ENCODE measurements at places on chromosomes 6 and 20. TPM values are rescaled to one million over a fixed set of nuclear protein-coding genes. Genes with fewer than 3 reads are reported as not detected.

The OR2H2 gene
- not detected for total RNA-seq

The OPN5 gene
- total RNA-seq: not detected

The RPRD1B gene
- total RNA-seq: 68.2 TPM

The SAMD10 gene
- total RNA-seq: 13.0 TPM

The TCF15 gene
- total RNA-seq: not detected

The REPS1 gene
- total RNA-seq: 43.3 TPM

The MEI4 gene
- not detected for total RNA-seq

- H3K27ac ChIP-seq: no peak overlapping the region
- no peaks in the 10 kb centered on the region for H3K27me3 ChIP-seq
- no peaks in the 10 kb centered on the region for H3K4me1 ChIP-seq
- DNase-seq: no peak
- no peak overlapping the region for H3K4me3 ChIP-seq
- H3K36me3 ChIP-seq: no peaks in the 10 kb centered on the region
Observed at GRCh38 chr6:12990162-12990561, 273.6 kb downstream of the PHACTR1 start.

DNA sequence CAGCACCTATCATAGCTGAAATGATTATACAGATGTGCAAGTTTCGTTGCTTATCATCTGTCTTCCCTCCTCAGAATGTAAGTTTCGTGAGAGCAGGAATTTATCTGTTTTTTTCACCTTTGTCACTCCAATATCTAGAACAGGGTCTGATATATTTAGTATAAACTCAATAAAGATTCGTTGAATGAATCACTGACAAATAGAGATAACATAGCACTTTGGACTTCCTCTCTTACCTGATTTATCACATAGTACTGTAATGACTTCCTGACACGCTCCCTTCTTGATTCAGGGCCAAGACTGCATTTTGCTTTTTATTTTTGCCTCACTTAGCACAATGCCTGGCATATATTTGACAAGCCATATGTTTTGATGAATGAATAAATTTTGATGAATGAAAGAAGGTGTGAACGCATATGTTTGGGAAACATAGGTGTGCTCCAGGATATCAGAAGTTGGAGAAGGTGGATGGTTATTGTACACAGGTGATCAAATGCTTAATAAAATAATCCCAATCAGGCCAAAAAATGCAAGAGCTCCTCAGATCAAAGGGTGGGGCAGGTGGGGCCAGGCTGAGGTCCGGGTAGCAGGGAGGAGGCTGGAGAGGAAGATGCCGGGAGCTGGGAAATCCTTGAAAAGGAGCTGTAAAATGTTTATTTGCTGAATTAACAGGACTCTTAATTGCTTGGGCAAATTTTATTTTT, 33.0 kb downstream of the PIM1 start:
- H3K27me3 ChIP-seq: no peaks in the 10 kb centered on the region
- H3K4me1 ChIP-seq: no peaks in the 10 kb centered on the region
- no peaks in the 10 kb centered on the region for H3K36me3 ChIP-seq

DNA sequence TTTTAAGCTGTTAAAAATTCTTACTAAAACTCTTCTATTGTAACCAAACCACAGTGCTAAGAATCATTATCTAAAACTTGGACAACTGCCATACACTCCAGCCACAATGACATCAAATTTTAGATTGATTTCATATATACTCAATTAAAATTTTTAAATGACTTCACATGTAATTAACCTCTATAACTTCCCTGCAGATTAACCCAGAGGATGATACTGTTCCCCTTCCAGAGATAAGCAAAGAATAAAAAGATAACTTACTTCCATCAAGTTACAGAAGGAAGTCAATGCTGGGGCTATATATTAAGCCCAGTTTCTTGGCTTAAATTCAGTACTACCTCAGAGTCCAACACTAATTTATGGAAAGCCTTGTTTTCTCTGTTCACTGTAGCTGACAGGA, 71.3 kb downstream of the ARHGAP18 start:
- no peaks in the 10 kb centered on the region for H3K27me3 ChIP-seq
- no peaks in the 10 kb centered on the region for H3K4me1 ChIP-seq
- H3K27ac ChIP-seq: no peak overlapping the region
- H3K4me3 ChIP-seq: no peak overlapping the region
- DNase-seq: no peak
- no peaks in the 10 kb centered on the region for H3K36me3 ChIP-seq

GRCh38 chr6:127302728-127303660, 36.3 kb downstream of the RNF146 start:
- peaks cover 9% of the 10 kb centered on the region for H3K36me3 ChIP-seq
- no peaks in the 10 kb centered on the region for H3K27me3 ChIP-seq
- peak overlapping the region; percentile 53 for H3K27ac ChIP-seq
- DNase-seq: peak; percentile 92
- H3K4me3 ChIP-seq: no peak overlapping the region

DNA sequence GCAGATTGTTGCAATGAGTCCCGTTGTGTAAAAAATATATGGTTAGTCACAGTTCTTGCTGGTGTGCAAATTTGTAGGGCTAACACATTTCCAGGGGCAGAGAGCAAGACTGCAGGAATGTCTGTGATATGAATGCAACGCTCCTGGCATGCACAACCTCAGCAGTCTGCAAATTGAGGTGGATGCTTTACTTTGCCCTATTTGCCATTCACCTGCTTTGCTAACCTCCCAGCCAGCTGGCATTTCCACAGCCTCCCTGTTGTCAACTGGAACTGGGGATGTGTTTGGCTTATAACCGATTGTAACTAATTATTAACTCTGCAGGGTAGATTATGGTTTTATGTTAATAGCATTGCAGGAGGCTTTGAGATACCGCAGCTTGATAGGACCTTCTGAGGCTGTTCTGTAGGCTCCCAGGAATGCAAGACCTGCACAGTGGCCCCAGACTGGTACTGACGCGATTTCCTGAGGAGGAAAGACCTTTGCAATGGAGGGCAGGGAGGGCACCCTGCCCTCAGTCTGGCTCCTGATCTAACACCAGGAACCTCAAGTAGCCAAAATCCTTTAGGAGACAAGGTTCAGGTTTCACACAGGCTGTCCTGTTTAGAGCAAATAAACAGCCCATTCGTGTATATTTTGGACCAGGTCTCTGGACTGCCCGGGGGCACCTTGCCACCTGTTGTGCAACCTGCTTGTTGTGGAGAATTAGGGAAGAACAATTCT, 53.4 kb downstream of the EDN1 start:
- H3K27ac ChIP-seq: no peak overlapping the region
- no peaks in the 10 kb centered on the region for H3K27me3 ChIP-seq
- no peaks in the 10 kb centered on the region for H3K36me3 ChIP-seq
- H3K4me1 ChIP-seq: peaks cover 7% of the 10 kb centered on the region
- H3K4me3 ChIP-seq: no peak overlapping the region

GRCh38 chr20:24296477-24297261, 172.8 kb upstream of the SYNDIG1 start:
- H3K4me1 ChIP-seq: peaks cover 16% of the 10 kb centered on the region
- no peak overlapping the region for H3K4me3 ChIP-seq
- H3K36me3 ChIP-seq: no peaks in the 10 kb centered on the region

DNA sequence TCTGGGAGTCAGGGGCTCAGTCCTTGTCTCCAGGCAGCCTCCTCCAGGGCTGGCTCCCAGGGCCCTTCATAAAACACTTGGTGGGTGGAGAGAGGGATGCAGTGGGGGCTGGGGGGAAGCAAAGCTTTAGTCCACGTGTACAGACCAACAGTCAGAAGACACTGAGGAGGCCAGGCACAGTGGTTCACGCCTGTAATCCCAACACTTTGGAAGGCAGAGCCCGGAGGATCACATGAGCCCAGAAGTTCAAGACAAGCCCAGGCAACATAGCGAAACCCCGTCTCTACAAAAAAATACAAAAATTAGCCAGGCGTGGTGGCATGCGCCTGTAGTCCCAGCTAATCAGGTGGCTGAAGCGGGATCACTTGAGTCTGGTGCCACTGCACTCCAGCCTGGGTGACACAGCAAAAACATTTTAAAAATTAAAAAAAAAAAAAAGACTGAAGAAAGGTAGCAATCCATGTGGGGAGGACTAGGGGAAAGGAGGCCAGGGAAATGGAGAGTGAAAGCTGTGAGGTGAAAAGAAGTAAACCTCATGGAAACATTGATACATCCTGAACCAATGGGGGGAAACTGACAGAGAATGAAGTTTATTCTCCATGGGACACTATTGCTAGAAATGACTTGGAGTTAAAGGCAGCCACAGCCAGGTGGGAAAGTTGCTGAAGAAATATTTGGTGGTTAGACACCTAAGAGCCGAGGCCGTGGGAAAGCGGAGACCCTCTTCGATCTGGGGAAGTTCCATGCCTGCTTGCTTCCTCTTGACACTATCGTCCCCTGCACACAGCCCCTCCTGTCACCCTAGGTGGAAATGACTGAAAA, 35.4 kb downstream of the PIM1 start:
- H3K27ac ChIP-seq: no peak overlapping the region
- no peaks in the 10 kb centered on the region for H3K36me3 ChIP-seq
- H3K4me3 ChIP-seq: no peak overlapping the region
- no peak for DNase-seq
- H3K27me3 ChIP-seq: no peaks in the 10 kb centered on the region

- H3K36me3 ChIP-seq: no peaks in the 10 kb centered on the region
- H3K4me3 ChIP-seq: no peak overlapping the region
- no peaks in the 10 kb centered on the region for H3K27me3 ChIP-seq
- DNase-seq: no peak
- H3K4me1 ChIP-seq: peaks cover 12% of the 10 kb centered on the region
Observed at GRCh38 chr20:63653974-63654668, 897 bp upstream of the STMN3 start.

DNA sequence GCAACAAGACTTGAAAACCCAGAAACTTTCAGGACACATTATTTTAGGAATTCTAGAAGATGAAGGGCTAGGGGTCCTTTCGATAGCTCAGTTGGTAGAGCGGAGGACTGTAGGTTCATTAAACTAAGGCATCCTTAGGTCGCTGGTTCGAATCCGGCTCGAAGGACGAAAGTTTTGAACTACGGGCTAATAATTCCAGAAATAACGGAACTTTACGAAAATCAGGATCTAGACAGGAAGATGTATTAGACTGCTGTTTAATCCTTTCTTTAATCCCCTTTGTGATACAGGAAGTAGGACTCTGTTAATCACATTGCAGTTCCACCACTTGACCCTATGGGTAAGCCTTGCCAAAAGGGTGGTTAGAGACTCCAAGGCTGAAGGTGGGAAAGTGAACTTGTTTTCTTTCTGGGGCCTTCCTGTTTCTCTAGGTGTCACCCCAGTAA, 21.2 kb upstream of the ABT1 start:
- no peaks in the 10 kb centered on the region for H3K36me3 ChIP-seq
- H3K27ac ChIP-seq: no peak overlapping the region
- DNase-seq: no peak
- H3K27me3 ChIP-seq: no peaks in the 10 kb centered on the region
- no peak overlapping the region for H3K4me3 ChIP-seq

GRCh38 chr6:11214084-11214833, 18.2 kb downstream of the NEDD9 start:
- H3K27me3 ChIP-seq: no peaks in the 10 kb centered on the region
- H3K4me1 ChIP-seq: no peaks in the 10 kb centered on the region
- DNase-seq: no peak
- H3K4me3 ChIP-seq: no peak overlapping the region
